ENCODE measurements at places on chromosomes 3 and 15.

GRCh38 chr15:65862682-65863081 is 6.6 kb upstream of the RAB11A start:
- DNase-seq, result peak; percentile 85

- peak; percentile 52 for DNase-seq
These were observed 175.4 kb downstream of the SUCNR1 start for GRCh38 chr3:152048831-152049230.

DNA sequence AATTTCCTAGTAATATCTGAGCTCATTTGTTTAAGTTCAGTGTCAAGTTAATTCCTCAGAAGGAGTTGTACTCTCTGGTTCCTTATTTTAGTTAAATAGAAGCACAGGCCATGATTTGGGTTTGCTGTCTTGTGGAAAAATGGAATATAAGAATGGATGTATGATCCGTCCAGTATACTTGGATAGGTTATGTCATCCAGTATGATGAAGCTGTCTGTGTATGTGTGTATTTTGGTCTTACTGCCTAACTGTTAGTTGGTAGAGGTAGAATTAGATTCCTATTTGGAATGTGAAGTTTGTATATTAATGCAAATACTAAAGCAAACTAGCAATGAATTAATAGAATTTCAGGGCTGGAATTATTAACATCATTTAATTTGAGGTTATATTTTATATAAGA is 7.9 kb downstream of the KBTBD8 start:
- DNase-seq, result no peak

DNA sequence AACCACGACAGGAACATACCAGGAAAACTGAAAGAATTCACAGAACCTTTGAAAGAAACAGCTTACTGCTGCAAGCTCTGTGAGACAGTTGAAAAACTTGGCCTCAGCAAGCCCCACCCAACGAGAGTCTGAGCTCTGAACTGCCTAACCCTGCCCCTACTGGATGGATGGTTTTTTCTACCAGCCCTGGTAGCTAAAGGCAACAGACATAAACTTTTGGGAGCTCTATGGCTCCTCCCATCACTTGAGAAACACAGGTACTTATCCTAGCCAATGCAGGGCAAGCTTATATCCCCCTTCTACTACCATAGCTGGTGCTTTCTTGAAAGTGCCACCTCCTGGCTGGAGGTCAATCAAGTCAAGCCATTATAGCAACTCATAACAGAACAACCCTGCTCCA is 471.8 kb downstream of the GRM7 start:
- DNase-seq, result no peak

DNA sequence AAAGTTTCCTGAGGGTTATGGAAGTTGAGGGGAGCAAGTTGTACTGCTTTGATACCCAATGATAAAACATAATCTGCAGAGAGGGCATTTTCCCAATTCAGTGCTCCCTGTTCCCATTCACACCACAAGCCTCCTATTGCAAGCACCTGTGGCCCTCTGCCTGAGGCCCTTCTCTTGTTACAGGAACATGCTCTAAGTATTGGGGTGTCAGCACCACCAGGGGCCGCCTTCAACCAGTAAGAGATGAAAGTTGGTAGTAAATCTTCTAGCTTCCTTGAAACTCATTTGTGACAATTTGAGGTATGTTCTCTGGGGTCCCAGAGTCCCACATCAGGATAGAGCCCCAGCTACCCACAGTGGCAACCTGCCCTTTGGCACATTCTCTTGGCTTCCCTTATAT is 265.4 kb upstream of the ARHGEF26 start:
- DNase-seq, result no peak

- DNase-seq, result no peak
These were observed 162.9 kb downstream of the ITPR1 start for GRCh38 chr3:4656059-4656458.

- peak; percentile 84 for DNase-seq
These were observed 16.1 kb upstream of the TM4SF1 start for GRCh38 chr3:149393345-149394160.

DNA sequence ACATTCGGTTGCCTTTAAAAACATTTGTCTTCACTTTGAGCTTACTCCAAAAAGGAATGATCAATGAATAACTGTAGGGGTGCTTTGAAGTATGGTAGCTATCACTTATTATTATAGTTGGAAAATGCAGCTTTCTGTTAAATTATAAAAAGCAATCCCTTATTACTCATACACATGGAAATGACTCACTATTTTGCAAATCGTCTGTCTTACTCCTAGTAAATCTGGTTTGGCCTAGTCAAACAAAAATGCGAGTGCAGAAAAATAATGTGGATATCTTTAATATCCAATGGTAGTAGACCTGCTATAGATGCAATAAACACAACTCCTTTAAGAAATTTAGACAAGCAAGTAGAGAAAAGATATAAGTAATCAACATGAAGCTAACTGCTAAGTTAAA is 112.5 kb downstream of the ZIC1 start:
- DNase-seq, result no peak

GRCh38 chr3:169234618-169235017 is 428.9 kb downstream of the MECOM start:
- no peak for DNase-seq

GRCh38 chr3:27721717-27722564 is at the start of gene EOMES:
Gene EOMES, minus strand, starts transcription at chr3:27722323. Its CDS starts 29 bp downstream, at chr3:27722294.
- DNase-seq, result peak; percentile 75

- no peak for DNase-seq
These were observed 60.8 kb downstream of the ITGA11 start for GRCh38 chr15:68371160-68371559.

GRCh38 chr15:27746401-27746955 is 352.6 kb downstream of the OCA2 start:
- DNase-seq, result no peak

DNA sequence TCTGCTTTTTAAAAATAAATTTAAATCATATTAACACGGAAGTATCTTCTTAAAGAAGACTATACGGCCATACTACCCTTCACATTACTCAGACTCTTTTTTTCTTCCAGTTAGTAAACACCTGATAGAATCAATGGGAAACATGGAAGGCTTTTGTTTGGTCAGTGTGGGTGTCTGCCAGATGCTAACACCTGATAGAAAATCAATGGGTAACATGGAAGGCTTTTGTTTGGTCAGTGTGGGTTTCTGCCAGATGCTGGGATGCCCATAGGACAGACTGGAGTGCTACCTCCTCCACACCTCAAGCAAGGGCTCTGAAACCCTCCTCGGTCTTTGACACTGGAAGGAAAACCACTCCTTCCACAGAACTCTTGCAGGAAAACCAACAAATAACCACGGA is 29.2 kb downstream of the HACL1 start:
- no peak for DNase-seq

DNA sequence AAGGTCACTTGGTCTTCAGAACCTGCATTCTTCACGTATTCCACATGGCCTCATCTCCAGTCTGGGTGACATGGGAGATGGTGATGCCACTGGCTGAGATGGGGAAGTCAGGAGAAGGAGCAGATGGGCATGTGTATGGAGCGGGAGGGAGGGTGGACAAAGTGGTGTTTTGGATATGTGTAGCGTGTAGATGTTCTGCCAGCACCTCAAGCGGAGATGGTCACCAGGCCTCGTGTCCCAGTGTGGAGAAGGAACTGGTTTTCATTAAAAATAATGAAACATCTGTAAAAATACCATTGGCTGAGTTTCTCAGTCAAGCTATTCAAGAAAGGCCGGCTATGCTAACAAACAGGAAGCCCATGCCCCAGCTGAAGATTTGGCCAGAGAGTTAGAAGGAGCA is 26.2 kb downstream of the LARP6 start:
- no peak for DNase-seq

DNA sequence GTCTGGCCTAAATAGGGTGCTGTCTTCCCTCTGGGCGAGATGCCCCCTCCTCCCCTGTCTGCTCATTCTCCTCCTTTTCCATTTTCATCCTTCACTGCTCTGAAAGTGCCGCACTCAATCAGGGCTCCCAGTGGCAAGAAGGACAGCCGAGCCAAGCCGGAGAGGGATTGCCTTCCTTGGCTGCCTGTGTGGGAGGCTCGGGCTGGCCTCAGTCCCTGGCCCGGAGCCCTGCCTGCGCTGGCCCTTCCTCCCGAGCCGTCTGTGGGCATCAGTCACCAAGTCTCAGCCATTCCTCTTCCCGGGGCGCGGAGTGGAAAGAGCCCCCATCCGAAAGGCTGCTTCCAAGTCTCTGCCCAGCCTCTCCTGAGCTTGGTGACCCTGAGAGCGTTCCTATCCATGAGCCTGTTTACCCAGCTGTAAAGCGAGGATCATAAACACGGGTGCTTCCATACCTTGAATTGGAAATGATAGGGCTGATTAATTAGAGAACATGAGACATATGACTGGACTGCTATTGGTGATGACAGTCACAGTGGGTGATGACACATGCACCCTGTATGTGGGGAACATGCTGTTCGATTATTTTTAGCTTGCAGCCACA is 59.1 kb upstream of the TLE3 start:
- DNase-seq, result peak; percentile 65

- no peak for DNase-seq
These were observed 70.5 kb upstream of the EPHB3 start for GRCh38 chr3:184491011-184491576.

DNA sequence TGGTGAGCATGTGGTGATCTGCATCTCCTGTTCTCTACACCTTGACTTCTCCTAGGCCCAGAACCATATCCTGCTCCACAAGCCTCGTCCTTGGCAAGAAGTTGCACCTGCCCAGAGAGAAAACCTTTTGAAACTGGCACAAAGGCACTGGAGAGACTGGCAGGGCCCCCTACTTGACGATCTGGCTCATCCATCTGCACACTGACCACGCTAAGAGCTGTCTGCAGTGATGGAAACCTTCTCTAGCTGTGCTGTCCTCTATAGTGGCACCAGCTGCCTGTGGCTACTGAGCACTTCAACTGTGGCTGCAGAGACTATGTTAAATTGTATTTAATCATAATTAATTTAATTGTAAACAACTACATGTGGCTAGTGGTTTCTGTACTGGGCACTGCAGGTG is 26.2 kb upstream of the SRP14 start:
- no peak for DNase-seq
